ENCODE measurements at places on chromosomes 1 and 21.

- no peak for DNase-seq
Measured at GRCh38 chr1:228530086-228530758, 43.0 kb downstream of the RNF187 start.

DNA sequence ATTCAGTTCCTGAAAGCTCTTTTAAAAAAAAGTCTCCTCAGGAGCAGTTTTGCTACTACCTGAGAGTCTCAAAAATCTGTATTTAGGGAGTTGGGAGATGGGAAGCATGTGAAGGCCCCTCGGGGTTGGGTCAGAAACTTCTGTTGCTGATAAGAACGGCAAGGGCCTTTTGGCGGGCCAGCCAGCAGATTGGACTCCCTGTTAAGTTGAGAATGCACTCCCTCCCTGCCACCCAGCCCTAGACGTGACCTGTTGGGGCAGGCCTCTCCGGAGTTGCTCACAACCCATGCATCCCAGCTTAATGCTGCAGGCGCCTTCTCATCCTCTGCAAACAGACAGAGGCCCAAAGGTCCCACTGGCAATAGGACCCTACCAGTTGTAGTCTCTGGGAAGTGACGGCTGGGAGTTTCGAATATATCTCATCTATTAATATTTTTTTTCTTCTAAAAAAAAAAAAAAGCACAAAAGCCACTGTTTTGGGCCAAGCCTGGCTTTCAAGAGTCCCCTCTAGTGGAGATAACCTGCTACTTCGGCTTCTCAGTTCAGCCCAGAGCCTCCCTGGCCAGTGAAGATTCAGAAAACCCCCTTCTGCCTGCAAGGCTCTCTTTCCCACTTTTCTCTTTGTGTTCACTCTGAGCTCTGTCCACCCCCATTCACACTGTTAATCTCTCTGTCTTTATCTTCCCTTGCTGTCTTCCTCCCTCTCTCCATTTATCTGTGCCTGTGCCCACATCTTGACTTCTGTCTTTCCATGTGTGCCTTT, 5.3 kb downstream of the PLXNA2 start:
- no peak for DNase-seq

DNA sequence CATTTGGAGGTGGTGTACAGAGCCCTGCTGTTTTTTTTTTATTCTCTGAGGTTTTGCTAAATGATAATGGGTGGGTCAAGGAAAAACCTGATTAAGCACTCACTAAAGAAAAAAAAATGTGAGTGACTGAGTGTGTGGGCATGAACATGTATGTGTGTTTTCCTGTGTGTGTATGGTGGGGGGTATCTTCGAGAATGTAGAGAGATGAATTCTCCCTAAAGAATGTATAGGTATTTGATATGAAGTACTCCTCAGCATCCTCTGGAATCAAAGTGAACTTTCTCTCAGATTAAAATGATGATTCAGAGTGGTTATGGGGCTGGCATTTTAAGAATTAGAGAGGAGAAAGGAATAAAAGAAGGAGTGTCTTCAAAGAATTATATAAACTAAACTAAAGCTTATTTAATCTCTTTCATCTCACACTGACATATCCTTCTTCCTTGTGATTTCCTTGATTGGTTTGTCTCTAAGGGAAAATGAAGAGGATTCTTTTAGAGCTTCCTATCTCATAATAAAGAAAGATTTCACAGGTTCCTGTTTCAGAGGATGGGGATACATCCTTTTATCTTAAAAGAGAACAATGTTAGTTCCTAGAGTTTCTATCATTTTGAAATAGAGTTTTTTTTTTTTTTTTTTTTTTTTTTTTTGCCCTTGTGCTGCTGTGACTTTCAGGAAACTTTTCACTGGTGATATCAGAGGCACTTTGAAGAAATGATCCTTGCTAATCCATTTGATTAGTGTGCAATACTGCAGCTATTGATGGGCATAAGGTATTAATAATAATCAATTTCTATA, 23.9 kb downstream of the S1PR1 start:
- DNase-seq = no peak

DNA sequence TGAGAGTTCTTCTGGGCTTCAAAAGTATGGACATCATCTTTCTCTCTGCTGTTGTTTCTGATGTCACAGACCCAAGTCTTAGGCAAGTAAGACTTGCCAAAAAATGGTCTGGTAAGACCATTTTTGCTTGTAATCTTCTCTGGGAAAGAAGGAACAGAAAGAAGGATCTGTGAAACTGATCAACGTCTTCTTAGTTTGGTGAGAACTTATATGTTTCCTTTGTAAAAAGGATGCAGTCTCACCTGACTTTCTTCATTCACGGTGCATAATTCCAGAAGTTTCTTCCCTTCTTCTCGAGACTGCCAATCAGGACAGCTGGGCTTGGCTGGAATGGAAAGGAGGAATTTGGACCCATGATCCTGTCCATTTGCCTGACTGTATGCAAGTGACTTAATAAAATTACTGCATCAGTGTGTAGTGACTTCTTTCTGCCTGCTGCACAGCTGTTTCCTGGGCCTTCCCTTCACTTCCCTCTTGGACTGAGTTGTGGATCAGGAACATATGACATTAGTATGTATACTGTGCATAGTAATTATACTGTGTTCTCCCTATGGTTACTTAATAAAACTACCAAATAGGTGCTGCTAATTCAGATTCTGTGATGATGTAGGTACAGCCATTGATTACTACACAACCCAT, 7.6 kb upstream of the DENND1B start:
- no peak for DNase-seq

GRCh38 chr1:152667648-152668047, 4.5 kb downstream of the LCE2D start:
- no peak for DNase-seq

- no peak for DNase-seq
Measured at GRCh38 chr1:166307261-166308188, 140.7 kb upstream of the FAM78B start.

DNA sequence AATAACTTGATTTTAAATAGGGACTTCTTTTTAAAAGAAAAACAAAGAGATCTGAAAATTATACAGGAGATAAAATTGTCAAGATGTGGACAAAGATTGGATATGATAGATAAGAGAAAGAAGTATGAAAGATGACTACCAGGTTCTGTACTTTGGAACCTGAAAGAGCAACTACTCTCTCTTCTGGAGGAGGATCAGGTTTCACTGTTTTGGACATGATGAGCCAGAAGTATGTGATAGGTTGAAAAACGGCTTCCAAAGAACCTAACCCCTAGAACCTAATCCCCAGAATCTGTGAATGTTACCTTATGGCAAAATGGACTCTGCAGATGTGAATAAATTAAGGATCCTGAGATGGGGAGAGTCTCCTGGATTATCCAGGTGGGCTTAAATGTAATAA, 26.2 kb downstream of the RSBN1 start:
- DNase-seq = no peak

GRCh38 chr1:160800142-160800541, 4.2 kb downstream of the LY9 start:
- no peak for DNase-seq

DNA sequence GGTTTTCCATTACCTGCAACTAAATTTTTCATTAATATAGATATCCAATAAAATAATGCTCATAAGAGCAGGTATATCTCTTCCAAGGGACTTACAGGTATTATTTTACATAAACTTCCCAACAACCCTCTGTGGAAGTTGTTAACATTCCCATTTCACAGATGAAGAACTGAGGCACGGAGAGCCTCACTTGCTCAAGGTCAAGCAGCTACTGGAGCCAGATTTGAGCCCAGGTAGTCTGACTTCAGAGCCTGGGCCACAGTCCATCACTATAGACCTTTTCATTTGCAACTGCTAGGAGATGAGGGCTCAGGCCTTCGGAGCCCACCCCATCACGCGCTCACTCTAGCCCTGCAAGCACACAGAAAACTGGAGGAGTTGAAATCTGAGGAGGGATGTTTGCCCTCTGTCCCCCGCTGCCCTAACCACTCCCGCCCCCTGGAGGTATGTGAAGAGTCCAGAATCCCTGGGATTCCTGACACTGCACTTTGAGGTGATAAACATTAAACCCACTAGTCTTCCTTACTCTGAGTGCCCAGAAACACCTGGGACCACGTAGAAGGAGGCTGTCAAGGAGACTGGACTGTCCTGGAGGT, 11.7 kb upstream of the ALPL start:
- DNase-seq = no peak

DNA sequence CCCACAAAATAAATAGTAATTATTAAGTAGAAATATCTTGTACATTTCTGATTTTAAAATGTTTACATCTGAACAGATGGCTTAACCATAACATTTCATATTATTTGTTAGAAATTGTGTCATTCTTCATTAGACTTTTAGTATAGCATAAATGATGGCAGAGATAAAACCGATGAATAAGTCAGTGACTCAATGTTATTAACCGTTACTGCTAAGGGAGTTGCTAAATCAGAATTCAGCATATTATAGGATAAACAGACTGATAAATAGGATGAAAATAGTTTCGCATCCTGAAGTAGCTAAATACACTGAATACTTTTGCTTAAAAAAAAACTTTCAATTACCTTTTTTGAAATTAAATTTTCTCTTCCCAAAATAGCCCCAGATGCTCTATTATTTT, 610.6 kb upstream of the ZP4 start:
- DNase-seq = no peak

DNA sequence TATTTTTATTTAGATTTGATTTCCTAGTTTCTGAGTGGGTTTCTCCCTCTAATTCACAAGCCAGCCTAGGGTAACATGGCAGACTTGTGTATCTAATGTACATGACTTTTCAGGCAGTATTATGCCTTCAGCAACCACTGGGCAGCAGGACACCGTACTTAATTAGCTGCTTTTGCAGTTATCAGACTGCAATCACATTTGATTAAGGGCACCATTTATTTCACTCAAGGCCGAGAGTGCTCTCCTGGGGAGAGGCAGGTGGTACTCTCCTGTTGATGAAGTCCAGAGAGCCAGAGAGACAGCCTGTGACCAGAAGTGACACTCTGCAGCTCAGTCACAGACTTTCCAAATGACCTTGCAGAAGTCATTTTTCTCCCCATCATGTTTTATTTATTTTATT, 18.7 kb downstream of the CYYR1 start:
- no peak for DNase-seq

DNA sequence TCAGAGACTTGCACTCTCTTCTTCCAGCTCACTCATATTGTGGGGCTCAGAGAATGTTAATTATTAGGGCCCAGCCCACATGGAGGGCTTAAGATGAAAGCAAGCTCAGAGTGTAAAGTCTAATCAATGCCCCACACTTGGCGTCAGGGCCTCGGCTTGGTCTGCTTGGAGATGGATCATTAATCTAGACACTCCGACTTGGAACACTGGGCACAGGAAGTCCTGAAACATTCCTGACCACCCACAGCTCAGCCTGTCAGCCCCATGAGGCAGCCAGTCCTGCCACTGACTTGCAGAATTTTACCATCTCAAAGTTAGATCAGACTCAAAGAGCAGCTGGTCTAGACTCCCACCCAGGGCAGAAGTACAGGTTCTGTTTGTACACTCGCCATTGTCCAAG, 69.8 kb upstream of the TRABD2B start:
- no peak for DNase-seq

DNA sequence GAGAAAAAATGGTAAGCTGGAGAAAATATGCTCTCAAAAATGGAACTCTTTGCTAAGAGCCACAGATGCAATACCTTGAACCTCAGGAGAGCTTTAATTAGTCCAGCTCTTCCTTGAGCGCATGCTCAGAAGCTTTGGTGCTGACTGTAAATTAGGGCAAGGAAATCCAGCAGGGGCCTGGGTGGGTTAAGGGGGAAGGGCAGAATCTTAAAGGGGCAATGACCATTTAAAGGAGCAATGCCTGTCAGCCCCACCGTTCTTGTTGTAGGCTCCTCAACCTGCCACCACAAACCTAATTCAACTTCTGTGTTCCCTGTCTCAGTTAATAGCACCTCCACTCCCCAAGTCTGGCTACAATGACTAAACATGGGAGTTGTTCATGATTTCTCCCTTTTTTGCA, 6.8 kb upstream of the SLC22A15 start:
- no peak for DNase-seq

GRCh38 chr1:239387304-239388158, 1.2 kb downstream of the CHRM3 start:
- DNase-seq = no peak

DNA sequence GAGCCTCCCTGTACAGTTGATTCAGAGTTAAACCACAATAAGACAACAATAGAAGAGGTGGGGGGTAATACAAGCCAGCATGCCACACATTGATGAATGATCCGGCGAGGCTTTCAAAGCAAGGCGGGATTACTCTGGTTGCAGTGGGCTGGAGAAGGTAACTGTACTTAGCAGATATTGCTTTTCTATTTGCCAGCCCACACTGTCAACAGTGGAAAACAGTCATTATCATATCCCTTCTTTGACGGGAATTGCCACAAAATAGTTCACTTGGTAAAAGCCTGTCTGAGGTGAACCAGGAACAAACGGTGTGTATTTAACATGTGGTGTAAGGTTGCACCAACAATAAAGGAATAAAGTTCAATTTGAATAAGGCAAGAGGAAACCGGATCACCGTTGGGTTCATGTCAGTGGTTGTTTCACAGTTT, 5.8 kb upstream of the KCNJ15 start:
- DNase-seq = no peak

DNA sequence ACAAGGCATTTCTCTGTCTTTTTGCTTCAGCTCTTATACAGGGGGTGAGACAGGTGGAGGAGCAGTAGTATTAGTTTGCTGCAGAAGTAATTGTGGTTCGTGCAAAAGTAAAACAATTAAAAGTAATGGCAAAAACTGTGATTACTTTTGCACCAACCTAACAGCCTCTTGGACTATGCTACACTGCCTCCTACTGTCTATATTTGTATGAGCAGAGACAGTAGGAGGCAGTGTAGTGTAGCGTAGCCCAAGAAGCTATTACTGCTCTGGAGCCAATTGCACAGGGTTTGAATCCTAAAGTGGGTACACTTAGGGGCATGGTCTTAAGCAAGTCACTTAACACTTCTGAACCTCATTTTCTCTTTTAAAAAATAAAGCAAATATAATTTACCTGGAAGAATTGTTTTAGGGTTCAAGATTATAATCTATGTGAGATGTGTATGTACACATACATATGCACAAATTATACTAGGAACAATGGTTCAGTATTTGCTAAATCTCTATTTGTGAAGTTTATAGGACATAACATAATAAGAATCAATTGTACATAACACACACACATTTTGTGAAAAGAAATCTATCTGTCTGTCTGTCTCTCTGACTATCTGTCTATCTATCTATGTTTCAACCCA, 103.8 kb downstream of the BRINP3 start:
- no peak for DNase-seq

- DNase-seq = no peak
Measured at GRCh38 chr1:59282951-59283350, 13.9 kb upstream of the FGGY start.

Measured in CD4-positive, alpha-beta T cell treated with Interleukin-4 for 4 hours (primary cell).